Germinal center (tissue), 1 donor: ENCODE measurements at places on chromosomes 6 and 20.

DNA sequence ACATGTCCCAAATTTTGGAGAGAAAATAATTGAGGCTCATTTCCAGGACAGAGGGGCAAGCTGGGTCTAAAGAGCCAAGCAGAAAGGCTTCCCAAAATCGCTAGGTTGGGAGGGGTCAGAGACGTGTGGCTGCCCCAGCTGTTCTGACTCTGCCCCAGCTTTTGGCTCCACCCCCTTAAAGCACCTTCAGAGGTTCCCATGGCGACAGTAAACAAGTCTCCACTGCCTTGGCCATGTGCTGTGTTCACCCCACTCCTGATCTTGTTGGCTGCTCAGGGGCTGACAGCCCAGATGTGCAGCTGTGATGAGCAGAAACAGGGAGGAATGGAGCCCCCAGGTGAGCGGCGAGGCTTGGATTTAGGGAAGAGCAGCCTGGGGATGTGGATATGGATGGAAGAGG, 72.8 kb upstream of the SPTLC3 start:
- no peak for DNase-seq

DNA sequence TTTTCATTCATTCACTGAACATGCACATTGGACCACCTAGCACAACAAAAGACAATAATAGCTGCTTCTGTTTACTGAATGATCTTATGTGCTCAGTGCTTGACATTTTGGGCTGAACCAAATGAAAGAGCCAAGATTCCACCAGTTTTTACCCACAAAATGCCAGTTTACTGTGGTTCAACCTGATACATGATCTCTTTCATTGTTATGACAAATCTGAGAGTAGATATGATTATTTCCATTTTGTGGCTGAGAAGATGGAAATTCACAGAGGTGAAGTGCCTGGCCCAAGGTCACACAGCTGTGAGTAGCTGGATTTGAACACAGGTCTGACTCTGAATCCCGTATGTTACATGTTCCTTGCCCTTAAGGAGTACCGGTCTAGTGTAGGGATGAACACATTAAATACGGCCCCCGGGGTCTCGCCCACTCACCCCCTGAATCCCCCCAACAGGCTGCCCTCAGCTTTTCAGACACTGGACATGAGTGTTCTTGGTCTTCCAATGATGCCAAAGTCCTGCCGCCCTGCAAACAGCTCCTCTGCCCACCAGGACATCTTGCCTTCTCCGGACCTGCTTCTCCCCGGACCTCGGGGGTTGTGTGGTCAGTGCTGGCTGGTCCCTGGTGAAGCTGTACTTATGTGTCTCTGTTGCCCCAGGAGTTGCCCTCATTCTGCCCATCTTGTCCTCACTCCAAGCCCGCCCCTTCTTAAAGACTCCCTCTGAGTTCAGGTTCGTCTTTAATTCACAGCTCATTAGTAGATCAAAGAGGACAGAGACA, 58.6 kb upstream of the SLC32A1 start:
- DNase-seq = no peak

- DNase-seq = no peak
These were observed 215.4 kb downstream of the RFPL4B start for GRCh38 chr6:112562301-112563231.

DNA sequence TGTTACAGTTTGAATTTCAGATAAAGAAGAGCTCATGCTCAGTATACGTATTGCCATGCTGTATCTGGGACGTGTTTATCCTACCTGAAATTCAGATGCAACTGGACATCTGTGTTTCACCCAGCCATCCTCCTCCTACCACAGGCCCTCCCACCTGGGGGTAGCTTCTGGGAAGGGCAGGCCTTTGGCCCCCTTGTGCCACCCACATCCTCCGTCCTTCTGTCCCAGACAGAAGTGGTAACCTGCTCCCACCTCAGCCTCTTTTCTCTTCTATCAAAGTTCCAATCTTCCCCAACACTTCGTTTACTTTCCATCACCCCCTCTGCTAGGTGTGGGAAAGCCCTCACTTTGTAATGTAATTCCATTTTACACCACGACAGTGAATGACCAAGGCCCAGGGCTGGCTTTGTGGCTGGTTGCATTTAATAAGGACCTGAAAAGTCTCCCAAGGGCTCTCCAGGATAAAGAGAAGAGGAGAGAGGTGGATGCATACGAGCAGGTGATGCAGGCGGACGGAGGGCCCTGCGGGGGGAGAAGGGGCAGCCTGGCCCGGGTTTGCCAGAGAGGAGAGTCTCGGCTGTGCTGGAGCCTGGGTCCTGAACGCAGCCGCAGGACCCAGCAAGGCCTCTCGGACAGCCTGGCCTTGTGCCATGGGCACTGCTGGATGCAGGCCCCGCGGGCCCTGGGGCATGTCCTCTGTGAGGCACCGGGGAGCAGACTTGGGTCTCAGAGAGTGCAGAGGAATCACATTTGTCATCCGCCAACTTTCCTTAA, 98.4 kb downstream of the PSMB1 start:
- DNase-seq = no peak

GRCh38 chr6:136303516-136303915, 13.9 kb upstream of the BCLAF1 start:
- no peak for DNase-seq
